ENCODE measurements at places on chromosomes 3 and 15.

DNA sequence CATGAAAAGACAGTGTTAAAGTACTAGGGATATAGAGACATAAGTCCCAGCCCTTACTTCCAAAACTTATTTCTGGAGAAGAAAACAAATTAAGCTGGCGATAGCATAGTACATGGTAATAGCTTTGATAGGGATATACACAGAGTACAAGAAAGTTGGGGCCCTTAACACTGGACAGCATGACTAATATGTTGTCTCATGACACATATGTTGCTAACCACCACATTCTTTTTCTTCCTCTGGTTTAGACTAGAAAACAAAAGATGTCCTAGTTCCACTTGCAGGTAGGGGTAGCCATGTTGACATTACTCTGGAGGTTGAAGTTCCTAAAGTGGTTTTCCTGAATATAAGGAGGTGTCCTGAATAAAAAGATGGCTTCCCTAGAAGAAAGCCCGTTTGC, 75.3 kb downstream of the RFX7 start:
- DNase-seq, result no peak

GRCh38 chr3:179526989-179527391, 35.7 kb upstream of the ACTL6A start:
- DNase-seq, result no peak

DNA sequence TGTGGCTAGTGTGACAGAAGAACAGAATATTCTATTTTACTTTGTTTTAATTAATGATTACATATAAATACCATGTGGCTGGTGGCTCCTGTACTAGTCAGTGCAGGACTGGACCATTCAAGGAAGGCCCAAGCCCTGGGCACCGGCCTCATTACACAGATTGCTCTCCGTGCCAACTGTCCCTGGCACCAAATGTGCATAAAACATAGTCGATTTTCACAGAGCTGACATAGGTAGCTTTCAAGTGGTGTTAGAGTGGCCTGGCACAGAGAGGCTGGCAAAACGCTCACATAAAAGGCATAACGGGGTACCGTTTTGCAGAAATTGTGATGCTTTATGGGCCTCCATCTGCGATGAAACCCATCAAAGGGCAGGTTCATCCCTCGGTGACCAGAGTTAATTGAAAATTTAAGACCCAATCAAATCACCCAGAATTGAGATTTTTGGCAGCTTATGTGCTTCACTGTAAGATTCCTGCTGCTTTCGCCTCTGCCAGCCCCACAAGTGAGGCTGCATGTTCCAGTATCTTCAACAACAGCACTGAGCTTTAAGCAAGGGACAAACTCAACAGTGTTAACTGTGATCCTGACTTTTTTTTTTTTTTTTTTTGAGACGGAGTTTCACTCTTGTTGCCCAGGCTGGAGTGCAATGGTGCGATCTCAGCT, 25.9 kb downstream of the RFTN1 start:
- no peak for DNase-seq

DNA sequence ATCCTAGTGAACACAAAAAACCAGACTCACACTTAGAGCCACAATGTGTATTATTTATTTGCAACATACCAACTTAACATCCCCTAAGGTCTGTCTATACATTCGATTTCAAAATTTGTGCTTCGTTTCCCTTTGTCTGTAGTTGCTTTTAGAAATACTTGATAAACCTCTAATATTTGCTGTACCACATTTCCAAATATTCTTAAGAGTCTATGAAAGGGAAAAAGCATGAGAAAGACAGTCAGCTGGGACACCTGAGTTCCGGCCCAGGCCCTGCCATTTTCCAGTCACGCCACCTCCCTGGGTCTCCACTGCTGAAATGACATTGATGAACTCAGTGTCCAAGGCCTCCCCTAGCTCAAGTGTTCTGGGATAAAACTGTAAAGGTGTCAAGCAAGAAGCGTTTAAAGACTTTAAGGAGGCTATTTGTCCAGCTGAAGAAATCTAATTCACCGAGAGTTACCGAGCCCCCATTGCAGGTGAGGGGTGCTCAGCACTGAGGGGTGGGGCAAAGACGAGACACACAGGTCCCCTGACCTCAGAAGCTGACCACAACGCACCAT, 26.6 kb downstream of the LRRC2 start:
- no peak for DNase-seq

DNA sequence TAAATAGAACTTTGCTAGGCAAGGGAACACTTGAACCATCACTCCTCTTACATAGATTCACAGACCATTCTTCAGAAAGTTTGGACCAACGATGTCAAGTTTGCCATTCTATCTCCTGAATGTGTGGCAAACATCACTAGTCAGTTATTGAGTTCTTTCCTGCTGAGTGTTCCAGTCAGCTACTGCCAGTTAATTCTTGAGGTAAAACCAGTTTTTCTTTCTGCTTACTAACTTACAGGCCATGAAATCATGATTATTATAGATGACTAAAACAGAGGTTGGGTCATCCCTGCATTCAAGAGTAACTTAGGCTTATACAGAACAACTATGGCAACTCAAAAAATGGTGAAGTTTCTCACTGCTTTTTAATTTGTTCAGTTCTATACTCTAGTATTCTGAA, 88.2 kb downstream of the AP4E1 start:
- DNase-seq, result no peak

GRCh38 chr15:57031082-57031481, 112.6 kb downstream of the TCF12 start:
- DNase-seq, result no peak

DNA sequence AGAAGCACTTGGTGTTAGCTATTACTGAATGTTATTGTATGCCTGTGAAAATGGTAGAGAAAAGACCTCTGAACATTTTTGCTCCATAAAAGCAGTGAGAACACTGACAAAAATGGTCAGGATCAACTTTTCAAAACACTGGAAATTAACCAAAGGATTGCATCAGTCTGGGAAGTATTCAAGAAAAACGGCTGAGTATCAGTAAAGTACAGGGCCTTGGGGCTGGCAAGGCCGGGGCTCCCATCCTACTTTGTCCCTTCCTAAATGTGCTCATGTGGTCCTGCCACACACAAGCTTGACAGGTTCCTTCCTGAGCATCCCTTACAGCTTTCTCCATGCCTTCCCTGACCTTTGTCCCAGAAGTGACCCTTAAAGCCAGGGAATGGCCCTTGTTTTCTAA, 84.0 kb downstream of the CFAP20DC start:
- DNase-seq, result no peak

DNA sequence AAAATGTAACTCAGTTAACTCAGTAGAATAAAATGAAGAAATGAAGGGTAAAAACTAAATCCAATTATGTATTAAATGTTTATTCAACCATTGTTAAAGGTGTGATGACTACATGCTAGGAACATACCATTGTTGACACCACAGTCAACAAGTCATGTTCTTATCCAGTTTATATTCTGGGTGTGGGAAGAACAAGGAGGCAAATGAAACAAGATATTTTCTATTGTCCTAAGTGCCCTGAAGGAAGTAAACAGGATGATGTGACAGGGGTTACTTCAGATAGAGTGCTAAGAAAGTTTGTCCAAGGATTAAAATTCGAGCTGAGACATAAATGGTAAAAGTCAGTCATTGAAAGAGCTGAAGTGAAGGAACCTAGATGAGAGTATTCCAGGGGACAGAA, 13.1 kb downstream of the AP3S2 start:
- no peak for DNase-seq

- DNase-seq, result no peak
Observed at GRCh38 chr3:45480871-45481270, 92.5 kb downstream of the LARS2 start.

GRCh38 chr3:25151903-25152295, 276.2 kb upstream of the RARB start:
- DNase-seq, result no peak

DNA sequence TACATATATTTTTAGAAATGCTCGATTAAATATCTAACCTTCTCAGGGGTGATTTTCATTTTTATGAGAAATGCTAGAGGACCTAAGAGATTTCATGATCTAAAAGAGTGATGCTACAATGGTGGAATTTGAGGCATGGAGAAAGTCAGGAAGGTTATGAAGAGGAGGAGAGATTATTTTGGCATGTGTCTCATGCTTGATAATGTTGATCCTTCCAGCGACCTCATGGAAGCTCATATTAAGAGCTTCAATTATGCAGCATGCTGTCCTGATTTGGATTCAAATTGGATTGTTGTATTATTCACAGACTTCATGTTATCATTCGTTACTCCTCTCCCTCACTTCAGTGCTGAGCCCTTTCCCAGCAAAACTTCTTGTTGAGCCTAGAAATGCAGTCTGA, 112.5 kb downstream of the RAP2B start:
- DNase-seq, result no peak

DNA sequence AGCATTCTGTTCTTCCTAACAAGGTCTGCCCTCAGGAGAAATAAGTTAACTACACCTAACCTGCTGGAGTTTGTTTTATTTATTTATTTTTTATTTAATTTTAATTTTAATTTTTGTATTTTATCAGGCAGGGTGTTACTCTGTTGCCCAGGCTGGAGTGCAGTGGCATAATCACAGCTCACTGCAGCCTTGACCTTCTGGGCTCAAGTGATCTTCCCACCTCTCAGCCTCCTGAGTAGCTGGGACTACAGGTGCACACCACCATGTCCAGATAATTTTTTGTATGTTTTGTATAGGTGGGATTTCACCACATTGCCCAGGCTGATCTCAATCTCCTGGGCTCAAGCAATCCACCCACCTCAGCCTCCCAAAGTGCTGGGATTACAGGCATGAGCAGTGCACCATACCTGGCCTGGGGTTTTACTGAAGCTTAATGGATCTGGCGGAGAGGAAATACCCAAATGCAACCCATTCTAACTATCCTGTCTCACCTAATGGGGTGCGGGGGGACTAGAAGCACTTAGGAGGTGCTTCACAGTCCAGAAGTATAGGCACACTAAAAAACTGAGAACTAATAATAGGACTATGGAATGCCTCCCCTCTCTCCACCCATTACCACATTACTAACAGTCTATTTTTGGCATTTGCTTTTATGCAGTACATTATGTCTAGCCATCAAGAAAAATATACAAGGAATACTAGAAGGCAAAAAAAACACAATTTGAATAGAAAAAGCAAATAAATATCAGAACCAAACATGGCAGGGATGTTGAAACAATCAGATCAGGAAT, 61.4 kb downstream of the TTBK2 start:
- DNase-seq, result no peak

DNA sequence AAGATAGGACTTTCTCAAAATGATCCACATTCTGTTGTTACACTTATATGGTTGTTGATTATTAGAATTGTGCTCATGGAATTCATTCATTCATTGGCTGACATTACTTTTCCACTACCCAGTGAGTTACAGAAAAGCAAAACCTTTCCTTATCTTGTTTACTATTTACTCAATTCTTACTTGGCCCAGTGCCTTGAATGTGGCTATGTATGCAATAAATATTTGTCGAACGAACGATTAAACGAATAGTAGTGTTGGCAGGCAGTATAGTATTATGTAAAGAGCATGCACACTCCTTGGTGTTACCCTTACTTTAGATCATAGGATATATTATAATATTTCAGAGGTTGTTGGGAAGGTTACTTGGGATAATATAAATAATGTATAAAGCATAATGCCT, 31.0 kb downstream of the CTDSPL2 start:
- DNase-seq, result no peak

DNA sequence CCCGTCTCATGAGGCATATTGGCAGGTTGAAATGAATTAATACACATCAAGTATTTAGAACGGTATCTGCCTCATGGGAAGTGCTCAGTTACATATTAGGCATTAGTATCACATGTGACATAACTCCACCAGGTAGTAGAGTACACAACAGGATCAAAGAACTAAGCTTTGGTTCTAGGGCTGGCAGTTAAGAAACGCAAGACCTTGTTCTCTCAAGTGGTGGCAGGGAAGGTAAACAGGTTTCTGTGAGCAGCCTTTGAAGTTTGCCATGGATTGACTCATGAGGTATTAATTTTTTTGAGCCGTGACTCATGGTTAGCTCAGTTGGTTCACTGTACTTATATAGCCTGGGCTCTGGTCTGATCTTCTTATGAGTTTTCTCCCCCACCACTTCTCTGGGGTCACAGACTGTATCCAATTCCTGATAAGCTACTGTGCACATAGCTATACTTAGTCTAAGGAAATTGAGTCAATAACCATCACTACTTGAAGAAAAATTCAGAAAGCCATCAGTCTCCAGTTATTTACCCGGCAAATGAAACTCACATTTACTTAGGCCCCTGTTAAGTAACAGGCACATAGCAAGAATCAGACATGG, 155.6 kb upstream of the STT3B start:
- peak; percentile 56 for DNase-seq

DNA sequence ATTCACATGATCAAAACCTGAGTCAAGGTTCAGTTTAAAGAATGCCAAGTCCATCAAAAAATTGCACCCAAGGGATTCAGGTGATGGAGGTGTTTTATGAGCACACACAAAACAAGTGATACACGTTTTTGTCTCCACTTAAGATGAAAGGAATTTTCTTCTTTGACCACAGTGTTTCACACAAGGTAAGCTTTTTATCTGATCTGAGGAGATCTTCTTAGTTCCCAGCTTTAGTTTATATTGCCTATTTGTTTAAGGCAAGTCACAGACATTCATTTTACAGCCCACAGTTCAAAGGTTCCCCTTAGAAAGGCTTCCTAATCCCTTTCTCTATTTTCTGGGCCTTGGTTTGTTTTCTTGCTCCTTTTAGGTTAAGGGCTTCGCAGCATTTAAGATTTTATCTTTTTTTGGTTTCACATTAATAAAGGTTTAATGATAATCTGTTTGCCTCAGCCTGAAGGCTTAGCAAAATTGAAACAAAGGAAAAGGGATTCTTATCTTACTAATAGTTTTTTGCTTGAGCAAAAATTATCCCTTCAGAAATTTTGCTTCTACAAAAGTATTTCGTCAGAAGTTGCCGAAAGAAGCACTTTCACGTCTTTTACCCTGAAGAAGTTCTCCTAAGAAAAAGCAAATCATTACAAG, 420.5 kb upstream of the NAALADL2 start:
- DNase-seq, result no peak

- no peak for DNase-seq
Observed at GRCh38 chr3:156477323-156477722, 77.6 kb downstream of the SSR3 start.

- no peak for DNase-seq
Observed at GRCh38 chr3:87461443-87461842, 185.1 kb upstream of the POU1F1 start.

DNA sequence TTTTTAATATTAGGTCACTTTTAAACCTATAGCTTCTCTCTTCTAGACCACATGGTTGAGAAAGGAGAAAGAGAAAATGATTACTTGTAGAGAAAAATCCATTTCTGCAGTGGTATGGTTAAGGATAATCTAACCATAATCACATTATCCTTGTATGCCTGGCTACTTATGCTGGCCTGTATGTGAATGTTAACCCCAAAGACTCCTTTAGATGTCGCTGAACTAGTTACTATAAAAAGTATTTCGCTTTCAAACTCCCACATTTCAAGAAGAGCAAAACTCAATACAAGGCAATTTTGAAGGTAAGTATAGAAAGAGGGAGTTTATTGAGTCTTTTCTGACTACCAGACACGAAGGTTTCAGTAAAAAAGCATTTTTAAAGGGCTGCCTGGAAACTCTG, 2.2 kb downstream of the KCTD6 start:
- DNase-seq, result no peak

DNA sequence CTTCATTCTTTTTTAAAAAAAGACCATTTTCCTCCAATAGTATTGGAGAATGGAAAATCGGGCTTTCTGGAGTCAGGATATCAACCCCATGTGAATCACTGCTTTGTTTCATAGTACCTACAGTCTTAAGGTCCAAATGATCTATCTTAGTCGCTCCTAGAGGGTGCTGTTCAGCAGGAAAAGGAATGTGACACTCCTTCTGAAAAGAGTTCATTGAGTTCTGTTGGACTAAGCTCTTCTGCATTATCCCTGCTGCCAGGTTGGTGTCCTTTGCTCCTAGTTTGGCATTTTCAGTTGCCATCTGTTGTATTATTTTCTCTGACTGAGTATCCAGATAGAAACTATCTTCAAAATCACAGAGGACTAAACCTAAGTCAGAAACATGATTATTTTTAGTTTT, 57.2 kb downstream of the POLQ start:
- DNase-seq, result no peak

All from activated naive CD4-positive, alpha-beta T cell treated with anti-CD3 and anti-CD28 coated beads for 36 hours (primary cell).